SHP77 treated with DMSO at 0.1 percent for 48 hours (cell line): ENCODE measurements at places on chromosomes 1 and 21.

DNA sequence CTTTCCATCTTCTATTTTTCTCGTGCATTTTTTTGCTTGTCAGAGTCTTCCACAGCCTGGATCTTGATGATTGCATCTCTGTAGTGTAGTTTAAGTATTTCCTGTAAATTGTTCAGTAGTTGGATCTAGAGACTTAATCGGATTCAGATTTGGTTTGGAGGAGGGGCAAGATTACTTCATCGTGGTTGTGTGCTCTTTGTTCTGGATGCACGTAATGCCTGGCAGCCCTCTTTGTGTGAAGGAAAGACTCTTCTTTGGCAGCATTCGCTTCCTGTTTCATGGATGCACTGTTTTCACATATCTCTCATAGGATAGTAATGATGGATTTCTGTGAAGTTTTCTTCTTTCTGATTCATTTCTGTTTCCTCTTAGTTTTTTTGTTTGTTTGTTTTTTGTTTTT, 14.2 kb downstream of the SEMA4A start:
- DNase-seq: no peak

GRCh38 chr1:109198745-109199144, 15.0 kb upstream of the SARS1 start:
- no peak for DNase-seq

DNA sequence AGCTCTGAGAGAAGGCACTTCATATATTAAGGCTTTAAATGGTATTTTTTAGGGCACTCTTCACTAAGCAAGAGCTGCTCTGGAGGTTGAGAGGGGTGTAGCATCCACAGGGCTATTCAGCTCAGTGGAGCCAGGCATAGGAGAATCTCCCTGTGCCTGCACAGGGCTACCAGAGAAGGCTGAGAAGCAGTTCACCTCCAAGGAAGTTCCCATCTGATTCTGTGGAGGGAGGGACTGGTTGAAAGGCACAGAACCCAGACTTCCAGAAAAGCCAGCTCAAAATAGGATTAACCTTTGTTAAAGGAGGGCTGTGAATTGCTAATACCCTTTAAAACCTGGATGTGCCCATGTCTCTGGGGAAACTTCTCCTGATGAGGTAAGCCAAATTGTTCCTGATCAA, 304.5 kb downstream of the TTLL7 start:
- DNase-seq: no peak

DNA sequence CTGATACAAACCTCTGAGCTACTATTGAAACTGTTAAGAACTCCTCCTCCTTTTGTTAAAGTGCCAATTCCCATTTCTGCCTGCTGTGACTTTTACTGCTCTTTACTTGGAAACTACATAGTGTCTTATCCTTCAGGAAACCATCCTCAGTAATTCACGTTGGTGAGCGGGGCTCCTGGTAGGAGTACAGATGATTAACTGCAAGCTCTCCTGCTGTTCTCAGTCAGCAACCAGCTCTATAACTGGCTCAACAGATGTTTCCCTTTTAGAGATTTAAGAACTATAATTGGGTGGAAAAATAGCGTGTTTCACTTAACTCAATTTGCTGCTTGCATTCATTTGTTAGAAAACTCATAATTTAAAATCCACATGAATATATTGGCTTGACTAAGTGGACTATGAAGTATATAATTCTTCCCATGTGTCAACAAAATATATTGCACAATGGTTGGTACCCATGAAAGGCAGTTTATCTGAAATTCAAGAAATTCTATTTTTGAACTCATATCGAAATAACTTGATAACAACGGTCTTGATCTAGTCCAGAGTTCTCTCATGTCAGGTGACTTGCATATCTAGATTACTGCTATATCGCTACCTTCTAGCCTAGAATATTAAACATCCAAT, 574.0 kb downstream of the KCNT2 start:
- no peak for DNase-seq

GRCh38 chr21:15651172-15651571, 78.6 kb upstream of the USP25 start:
- DNase-seq: no peak

DNA sequence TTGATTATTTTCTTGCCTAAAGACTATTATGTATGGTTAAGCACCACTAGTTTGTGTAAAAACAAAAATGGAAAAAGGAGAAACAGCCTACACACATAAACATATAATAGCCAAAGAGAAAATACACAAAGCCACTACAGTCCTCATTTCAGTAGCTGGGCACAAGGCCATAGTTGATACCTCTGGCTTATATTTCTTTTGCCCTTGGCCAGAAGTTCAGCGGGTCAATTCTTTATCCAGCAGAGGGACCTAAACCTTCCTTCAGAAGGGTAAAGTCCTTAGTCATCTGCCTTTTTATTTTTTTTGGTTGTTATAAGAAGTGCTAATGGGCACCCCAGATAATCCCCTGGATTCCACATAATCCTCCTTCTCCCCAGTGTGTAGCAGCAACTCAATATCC, 134.1 kb downstream of the PIGK start:
- no peak for DNase-seq

GRCh38 chr1:192880231-192880630, 71.4 kb downstream of the RGS2 start:
- no peak for DNase-seq

GRCh38 chr1:44254392-44254910, 41.2 kb downstream of the DMAP1 start:
- DNase-seq: no peak
